Activated B cell treated with CpG ODN at 0.5 μM for 24 hours (primary cell): ENCODE measurements at places on chromosomes 6 and 20. TPM values are rescaled to one million over a fixed set of nuclear protein-coding genes. Genes with fewer than 3 reads are reported as not detected.
A peak's percentile ranks its signal among the peaks of the same experiment; 100 is the strongest.

DNA sequence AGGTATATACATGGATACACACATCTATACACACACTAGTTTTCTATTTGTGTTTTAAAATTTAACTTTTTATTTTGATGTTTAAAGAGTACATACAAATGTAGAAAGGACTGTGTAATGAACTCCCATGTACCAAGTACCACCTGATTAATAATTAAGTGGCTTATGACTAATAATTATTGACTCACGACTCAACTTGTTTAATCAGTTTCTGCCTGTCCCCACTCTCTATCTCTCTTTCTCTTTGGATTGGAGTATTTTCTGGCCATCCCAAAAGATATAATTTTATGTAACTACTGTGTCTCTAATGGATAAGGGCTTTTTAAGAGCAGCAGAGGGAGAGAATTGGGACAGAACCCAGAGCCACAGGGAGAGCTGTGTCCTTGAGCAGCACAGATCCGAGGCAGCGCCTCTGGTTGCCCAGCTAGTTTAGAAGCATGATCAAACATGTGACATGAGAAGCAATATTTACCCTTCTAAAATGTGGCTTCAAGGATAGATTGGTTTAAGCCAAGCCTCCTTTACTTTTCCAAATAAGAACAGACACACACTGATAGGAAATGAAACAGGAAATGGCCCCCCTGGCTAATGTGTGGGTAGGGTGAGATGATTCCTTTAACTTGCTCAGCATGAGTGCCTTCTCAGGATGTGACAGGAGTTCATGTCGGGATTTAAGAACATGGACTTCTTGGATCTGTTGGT lies 81.0 kb downstream of the ERMARD start:
- no peaks in the 10 kb centered on the region for H3K36me3 ChIP-seq
- H3K27ac ChIP-seq, result no peak overlapping the region
- no peak overlapping the region for H3K4me3 ChIP-seq

DNA sequence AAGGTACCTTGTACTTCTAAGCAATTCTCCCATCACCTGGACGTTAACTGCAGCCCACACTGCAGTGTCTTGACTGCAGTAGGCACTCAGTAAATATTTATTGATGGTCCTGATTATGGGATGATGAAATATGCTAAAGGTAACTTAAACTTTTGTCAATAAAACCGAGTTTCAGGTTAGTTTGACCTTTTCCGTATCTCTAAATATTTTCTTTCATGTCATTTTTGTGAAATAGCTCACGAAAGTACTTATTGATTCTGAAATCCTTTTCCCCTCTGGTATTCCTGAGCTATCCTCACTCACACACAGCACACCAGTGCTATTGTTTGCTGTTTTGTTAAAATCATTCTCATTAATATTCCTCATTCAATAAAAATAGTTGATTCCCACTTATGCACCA lies 149.4 kb upstream of the ESR1 start:
- H3K27me3 ChIP-seq, result peaks cover 8% of the 10 kb centered on the region
- DNase-seq, result no peak
- H3K36me3 ChIP-seq, result no peaks in the 10 kb centered on the region
- no peak overlapping the region for H3K27ac ChIP-seq
- H3K4me1 ChIP-seq, result no peaks in the 10 kb centered on the region

DNA sequence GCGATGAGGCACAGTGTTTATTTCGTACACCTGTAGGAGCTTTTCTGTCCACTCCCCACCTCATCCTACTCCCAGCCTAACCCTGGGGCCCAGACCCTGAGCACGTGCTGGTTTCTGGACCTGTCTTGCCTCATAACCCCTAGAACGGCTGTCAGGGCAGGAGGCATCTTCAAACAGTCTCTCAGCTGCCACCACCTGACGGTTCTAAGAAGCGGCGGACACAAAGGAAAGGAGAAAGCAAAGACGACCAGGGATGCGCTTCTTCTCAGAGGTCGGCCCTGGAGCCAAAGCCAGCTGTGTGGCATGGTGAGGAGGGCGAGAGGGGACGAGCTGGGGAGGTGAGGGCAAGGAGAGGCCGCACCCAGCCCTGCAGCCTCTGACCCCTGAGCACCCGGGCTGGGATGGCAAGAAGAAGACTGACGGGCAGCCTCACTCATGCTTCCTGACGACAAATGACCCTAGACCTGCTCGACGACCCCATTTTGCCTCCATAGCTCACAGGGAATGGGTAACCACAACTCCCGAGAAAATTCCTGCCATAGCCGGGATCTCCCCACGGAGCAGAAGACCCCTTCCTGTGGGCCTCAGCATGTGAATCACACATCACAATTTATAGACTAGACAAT lies 62.1 kb downstream of the WDR27 start:
- no peak overlapping the region for H3K27ac ChIP-seq
- H3K36me3 ChIP-seq, result peaks cover 29% of the 10 kb centered on the region
- no peak for DNase-seq
- H3K4me1 ChIP-seq, result no peaks in the 10 kb centered on the region
- no peaks in the 10 kb centered on the region for H3K27me3 ChIP-seq

GRCh38 chr6:100370265-100370664 lies 94.5 kb downstream of the SIM1 start:
- no peak overlapping the region for H3K4me3 ChIP-seq
- no peaks in the 10 kb centered on the region for H3K36me3 ChIP-seq
- no peaks in the 10 kb centered on the region for H3K27me3 ChIP-seq
- no peak overlapping the region for H3K27ac ChIP-seq
- no peaks in the 10 kb centered on the region for H3K4me1 ChIP-seq
- DNase-seq, result no peak

- H3K4me1 ChIP-seq, result peaks cover 29% of the 10 kb centered on the region
- no peak overlapping the region for H3K27ac ChIP-seq
- DNase-seq, result no peak
- H3K4me3 ChIP-seq, result no peak overlapping the region
- no peaks in the 10 kb centered on the region for H3K27me3 ChIP-seq
Measured at GRCh38 chr6:16436550-16436949, 198.2 kb downstream of the GMPR start.

DNA sequence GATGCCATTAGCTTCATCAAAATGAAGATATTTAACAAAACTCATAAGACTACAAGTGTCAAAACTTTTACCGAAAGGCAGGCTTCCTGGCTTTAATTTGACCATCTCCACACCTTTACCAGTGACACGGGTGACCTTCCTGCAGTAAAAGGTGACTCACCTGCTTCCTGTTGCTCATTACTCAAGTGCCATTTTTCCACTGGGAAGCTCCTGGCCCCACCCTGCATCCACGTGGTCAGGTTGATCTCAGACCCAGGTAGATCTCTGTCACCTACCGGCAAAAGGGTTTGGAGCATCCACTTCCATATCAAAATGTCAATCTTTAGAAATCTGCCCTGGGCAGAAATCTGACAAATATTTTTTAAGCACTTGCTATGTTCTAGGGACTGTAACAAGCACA lies 31.9 kb upstream of the CDH4 start:
- no peak overlapping the region for H3K4me3 ChIP-seq
- H3K36me3 ChIP-seq, result no peaks in the 10 kb centered on the region
- no peak for DNase-seq
- no peak overlapping the region for H3K27ac ChIP-seq

GRCh38 chr6:110447761-110448160 lies 28.7 kb downstream of the SLC22A16 start:
- no peak overlapping the region for H3K4me3 ChIP-seq
- peaks cover 5% of the 10 kb centered on the region for H3K27me3 ChIP-seq
- H3K36me3 ChIP-seq, result no peaks in the 10 kb centered on the region
- DNase-seq, result no peak

- no peak for DNase-seq
- H3K4me1 ChIP-seq, result peaks cover 24% of the 10 kb centered on the region
- H3K4me3 ChIP-seq, result no peak overlapping the region
- H3K36me3 ChIP-seq, result no peaks in the 10 kb centered on the region
- H3K27ac ChIP-seq, result no peak overlapping the region
- H3K27me3 ChIP-seq, result no peaks in the 10 kb centered on the region
Measured at GRCh38 chr6:22024973-22025467, 271.8 kb downstream of the PRL start.

DNA sequence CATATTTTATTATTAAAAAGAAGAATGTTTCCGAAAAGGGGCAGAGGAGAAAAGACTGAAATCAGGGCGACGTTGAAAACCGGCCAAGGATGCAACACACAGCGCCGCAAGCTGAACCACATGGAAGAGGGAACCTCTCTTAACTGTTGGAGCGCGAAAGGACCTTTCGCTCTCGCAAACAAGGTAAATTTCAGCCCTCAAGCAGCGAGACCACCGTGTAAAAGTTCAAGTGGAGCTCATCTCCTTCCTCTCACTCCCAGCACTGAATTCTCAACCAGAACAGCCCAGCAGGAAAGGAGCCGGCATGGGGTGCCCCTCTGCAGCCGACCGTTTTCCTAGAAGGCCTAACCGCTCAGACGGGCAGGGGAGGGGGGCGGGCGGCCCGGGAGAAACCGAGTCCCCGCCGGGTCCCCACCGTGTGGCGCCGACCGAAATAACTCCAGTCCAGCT lies 621 bp downstream of the GPR63 start:
- no peaks in the 10 kb centered on the region for H3K36me3 ChIP-seq
- H3K4me1 ChIP-seq, result peaks cover 14% of the 10 kb centered on the region
- peaks cover 39% of the 10 kb centered on the region for H3K27me3 ChIP-seq
- peak overlapping the region; percentile 86 for H3K4me3 ChIP-seq
- no peak overlapping the region for H3K27ac ChIP-seq

DNA sequence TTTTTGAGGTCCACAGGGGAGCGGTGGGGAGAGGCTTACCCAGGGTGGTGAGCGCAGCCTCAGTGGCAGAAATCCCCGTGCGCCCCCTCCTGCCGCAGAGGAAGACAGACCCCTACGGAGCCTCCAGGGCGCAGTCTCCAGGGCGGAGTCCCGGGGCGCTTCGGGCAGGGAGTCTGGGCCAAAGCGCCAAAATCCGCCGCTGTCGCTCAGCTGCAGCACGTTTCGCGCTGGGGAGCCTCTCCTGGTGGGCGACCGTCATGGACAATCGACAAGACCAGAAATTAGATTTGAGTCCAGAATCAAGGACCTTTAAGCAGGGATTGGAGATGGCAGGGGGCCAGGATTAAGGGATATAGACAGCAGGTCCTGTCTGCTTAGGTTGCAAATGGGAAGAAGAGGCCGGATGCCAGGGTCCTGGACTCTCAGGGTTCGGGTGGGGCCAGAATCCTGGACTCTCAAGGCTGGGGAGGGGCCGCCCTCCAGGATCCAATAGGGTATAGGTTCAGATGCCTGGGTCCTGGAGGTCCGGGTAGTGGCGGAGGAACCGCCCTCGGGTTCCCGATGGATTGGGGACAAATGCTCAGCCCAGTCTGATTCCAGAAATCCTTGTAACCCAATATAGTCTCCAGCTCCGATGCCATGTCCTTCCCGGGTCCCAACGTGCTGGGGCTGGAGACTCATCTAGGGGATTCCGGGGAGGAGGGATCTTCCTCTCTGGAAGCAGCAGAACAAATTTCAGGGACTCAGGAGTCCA lies 7.9 kb upstream of the HLA-E start:
- H3K36me3 ChIP-seq, result no peaks in the 10 kb centered on the region
- peaks cover 38% of the 10 kb centered on the region for H3K27me3 ChIP-seq
- no peak overlapping the region for H3K4me3 ChIP-seq
- H3K4me1 ChIP-seq, result peaks cover 20% of the 10 kb centered on the region
- DNase-seq, result peak; percentile 26

GRCh38 chr20:41051009-41051825 lies 22.6 kb downstream of the TOP1 start:
- peak overlapping the region; percentile 74 for H3K27ac ChIP-seq
- peaks cover 93% of the 10 kb centered on the region for H3K4me1 ChIP-seq
- H3K36me3 ChIP-seq, result peaks cover 6% of the 10 kb centered on the region
- no peaks in the 10 kb centered on the region for H3K27me3 ChIP-seq
- DNase-seq, result no peak

DNA sequence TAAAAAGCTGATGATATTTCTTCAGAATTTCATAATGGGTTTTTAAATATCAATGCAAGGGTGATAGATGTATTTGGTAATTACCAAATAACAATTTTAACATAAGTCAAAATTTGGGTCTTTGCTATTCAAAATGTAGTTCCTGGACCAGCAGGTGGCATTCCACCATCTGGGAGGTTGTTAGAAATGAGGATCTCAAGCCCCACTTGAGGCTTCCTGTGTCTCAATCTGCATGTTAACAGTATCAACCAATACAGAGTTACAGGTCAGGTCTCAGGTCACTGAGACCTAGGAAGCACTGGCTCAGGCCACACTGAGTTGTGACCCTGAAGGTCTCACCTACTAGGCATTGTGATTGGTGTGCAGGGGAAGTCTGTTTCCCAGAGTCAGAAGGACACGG lies 57.2 kb upstream of the MTRF1L start:
- H3K27me3 ChIP-seq, result peaks cover 4% of the 10 kb centered on the region
- H3K36me3 ChIP-seq, result no peaks in the 10 kb centered on the region
- H3K4me1 ChIP-seq, result no peaks in the 10 kb centered on the region
- no peak for DNase-seq
- H3K4me3 ChIP-seq, result no peak overlapping the region

- H3K27ac ChIP-seq, result peak overlapping the region; percentile 86
- peak overlapping the region; percentile 94 for H3K4me3 ChIP-seq
- peaks cover 39% of the 10 kb centered on the region for H3K36me3 ChIP-seq
- H3K4me1 ChIP-seq, result peaks cover 34% of the 10 kb centered on the region
Measured at GRCh38 chr20:36237477-36237876, 1.2 kb downstream of the AAR2 start.

GRCh38 chr6:22466665-22467245 lies 102.6 kb upstream of the HDGFL1 start:
- H3K27ac ChIP-seq, result no peak overlapping the region
- DNase-seq, result no peak
- no peaks in the 10 kb centered on the region for H3K36me3 ChIP-seq
- no peak overlapping the region for H3K4me3 ChIP-seq
- no peaks in the 10 kb centered on the region for H3K27me3 ChIP-seq

GRCh38 chr6:121652726-121653623 lies 217.5 kb downstream of the GJA1 start:
- no peaks in the 10 kb centered on the region for H3K36me3 ChIP-seq
- H3K27ac ChIP-seq, result no peak overlapping the region
- H3K4me1 ChIP-seq, result no peaks in the 10 kb centered on the region
- DNase-seq, result no peak
- no peaks in the 10 kb centered on the region for H3K27me3 ChIP-seq

GRCh38 chr6:131640100-131640499 lies 3.0 kb downstream of the ENPP3 start:
- DNase-seq, result no peak
- no peaks in the 10 kb centered on the region for H3K36me3 ChIP-seq
- H3K4me3 ChIP-seq, result no peak overlapping the region
- H3K27me3 ChIP-seq, result peaks cover 7% of the 10 kb centered on the region
- no peak overlapping the region for H3K27ac ChIP-seq

DNA sequence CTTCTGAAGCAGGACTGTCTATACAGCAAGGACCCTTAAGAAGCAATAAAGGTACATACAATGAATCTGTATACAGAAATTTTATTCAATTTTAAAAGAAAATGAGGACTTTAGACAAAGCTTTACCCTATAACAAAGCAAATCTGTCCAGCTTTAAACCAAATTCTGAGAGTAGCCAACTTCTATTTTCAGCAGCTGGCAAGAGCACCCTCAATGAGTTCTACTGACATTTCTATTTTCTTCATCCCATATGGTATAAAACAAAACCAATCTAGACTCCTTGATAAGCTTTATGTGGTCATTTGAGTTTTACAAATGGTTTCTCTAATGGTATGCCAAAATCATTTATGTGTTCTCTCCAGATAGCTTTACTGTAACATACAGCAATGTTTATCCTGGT lies 12.7 kb downstream of the CPNE1 start:
- peaks cover 38% of the 10 kb centered on the region for H3K36me3 ChIP-seq
- no peaks in the 10 kb centered on the region for H3K27me3 ChIP-seq
- peaks cover 30% of the 10 kb centered on the region for H3K4me1 ChIP-seq
- no peak for DNase-seq
- H3K27ac ChIP-seq, result no peak overlapping the region

Gene TMEM200A
- total RNA-seq, result 0.69 and 1.1 TPM in 2 replicates

Gene VGLL2
- total RNA-seq, result not detected in 2 replicates

Gene CD24
- 49.3 and 49.4 TPM in 2 replicates for total RNA-seq

Gene ZBTB12
- total RNA-seq, result 4.8 and 5.5 TPM in 2 replicates

Gene SLC35F1
- total RNA-seq, result not detected in 2 replicates

Gene CLPSL1
- total RNA-seq, result not detected in 2 replicates

Gene C20orf202
- total RNA-seq, result not detected in 2 replicates

Gene SALL4
- total RNA-seq, result not detected in 2 replicates

Gene DNAH8
- total RNA-seq, result 1.1 and 2.0 TPM in 2 replicates

Gene CLPSL2
- total RNA-seq, result not detected in 2 replicates

Gene GGTLC1
- not detected in 2 replicates for total RNA-seq

Gene COL12A1
- not detected in 2 replicates for total RNA-seq
